Activated CD8-positive, alpha-beta memory T cell treated with anti-CD3 and anti-CD28 coated beads for 1 hour (primary cell): ENCODE measurements at places on chromosomes 1 and 21.

- DNase-seq = no peak
Measured at GRCh38 chr1:56758135-56758534, 61.1 kb downstream of the FYB2 start.

GRCh38 chr1:209618756-209619420 is 33.3 kb downstream of the LAMB3 start:
- DNase-seq = no peak

- DNase-seq = no peak
Measured at GRCh38 chr1:35222322-35223083, 29.6 kb upstream of the SFPQ start.

- DNase-seq = no peak
Measured at GRCh38 chr1:65688848-65689247, 103.8 kb upstream of the PDE4B start.

- no peak for DNase-seq
Measured at GRCh38 chr21:39127506-39127905, 55.7 kb downstream of the PSMG1 start.

DNA sequence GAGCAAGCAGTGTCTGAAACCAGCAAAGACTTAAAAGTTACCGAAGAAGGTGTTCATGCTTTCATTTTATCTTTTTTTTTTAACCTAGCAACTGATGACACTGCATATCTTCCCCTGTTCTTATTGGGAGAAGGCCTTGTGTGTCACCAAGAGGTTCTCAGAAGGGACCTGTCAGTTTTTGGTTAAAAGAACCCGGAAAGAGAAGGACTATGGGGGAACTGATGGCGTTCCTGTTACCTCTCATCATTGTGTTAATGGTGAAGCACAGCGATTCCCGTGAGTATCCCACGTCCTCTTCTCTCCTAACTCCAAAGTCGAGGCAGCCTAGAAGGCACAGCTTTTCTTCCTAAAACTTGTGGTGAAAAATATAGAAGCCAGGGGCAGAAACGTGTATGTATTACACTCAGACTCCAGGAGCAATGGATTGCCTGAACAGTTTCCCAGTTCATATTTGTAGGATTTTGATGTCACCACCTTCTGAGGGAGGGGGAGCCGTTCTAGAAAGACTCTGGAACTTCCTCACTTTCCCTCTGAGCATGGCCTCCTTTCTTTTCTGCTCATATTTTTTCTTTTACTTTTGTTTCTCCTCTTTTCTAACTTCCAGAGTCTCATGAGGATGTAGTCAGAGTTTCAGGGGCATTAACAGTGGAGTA is at the start of gene MR1:
MR1 (plus strand) TSS at position 185 of the 653 bp plus-strand sequence; CDS start at position 210, 25 bp downstream.
- no peak for DNase-seq

GRCh38 chr1:40784771-40785151 is 1.2 kb downstream of the KCNQ4 start:
- DNase-seq = no peak

DNA sequence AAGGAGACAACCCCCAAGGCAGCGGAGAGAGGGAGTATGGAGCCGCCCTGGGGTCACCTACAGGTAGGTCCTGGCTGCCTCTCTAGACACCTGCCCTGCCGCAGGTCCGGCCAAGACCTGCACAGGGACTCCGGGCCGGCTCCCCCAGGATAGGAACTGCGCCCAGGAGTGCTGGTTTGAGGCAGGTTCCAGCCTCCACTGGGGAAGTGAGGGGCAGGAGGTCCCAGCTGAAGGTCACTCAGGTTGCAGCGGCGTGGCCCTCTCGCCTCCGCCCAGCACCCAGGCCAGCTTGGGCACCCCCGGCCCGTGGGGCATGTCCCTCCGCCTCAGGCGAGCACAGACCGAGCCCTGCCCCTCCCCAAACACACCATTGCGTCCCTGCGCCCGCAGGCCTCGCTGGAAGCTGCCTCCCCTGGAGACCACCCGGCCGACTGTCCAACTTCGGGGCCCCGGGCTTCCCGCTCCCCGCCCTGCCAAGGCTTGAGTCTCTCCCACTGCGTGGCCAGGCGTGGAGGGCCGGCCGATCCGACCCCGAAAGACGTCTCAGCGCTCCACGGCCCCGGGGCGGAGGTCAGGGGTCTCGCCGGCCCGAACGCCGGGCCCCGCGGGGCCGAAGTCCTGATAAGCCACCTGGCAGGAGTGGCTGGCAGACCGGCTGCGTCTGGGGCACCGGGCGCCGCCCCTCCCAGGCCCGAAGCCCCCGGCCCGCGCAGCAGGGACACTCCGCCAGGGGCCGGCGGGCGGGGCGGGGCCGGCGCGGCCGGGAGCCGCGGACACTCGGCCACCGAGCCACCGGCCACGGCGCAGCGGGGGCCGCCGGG is 1.4 kb upstream of the SKI start:
- DNase-seq = no peak

DNA sequence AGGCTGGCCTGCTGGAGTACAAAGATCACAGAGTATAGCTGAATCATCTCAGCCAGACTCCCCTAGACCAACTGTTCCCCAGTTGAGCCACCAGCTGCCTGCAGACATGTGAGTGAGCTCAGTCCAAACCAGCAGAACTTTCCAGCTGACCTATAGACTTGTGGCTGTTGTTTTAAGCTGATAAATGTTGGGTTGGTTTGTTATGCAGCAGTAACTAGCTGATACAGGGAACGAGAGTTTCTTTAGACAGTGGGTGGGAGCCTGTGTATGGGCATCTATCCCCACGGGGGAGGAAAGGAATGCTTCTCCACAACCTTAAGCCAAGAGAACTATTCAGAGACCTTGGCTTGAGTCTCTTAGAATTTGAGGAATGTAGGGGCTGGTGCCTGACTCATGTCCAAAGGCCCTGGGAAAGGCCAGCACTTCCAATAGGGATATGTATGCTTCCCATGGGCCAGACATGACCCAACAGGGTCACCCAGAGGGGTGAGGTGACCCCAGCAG is 30.1 kb downstream of the SLC1A7 start:
- DNase-seq = no peak

- DNase-seq = no peak
Measured at GRCh38 chr1:196481616-196482015, 126.6 kb downstream of the KCNT2 start.

DNA sequence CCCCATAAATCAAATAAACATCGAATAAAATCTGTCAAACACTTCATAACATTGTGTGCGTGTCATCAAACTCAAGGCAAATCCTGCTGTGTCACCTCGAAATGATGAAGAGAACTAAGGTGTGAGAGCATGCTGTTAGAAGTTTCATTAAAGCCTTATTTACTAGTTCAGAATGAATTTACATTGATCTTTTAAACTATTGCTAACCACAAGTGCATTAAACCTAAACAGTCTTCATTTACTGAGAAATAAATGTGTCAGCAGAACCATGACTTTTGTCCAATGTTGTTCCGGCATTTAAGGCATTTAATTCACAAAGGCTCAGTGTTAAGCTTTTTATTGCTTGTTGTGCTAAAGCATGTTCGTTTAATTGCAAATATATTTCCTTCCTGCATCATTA is 474.4 kb downstream of the SETD4 start:
- no peak for DNase-seq
